ENCODE measurements at places on chromosomes 7 and 10.

- DNase-seq, result no peak
Measured at GRCh38 chr7:39602351-39602750, 21.0 kb upstream of the RALA start.

GRCh38 chr10:83283151-83283550 is 856.2 kb upstream of the GHITM start:
- no peak for DNase-seq

GRCh38 chr10:6953271-6953801 is 373.3 kb upstream of the PRKCQ start:
- no peak for DNase-seq

- DNase-seq, result no peak
Measured at GRCh38 chr10:34299105-34299611, 515.9 kb downstream of the PARD3 start.

DNA sequence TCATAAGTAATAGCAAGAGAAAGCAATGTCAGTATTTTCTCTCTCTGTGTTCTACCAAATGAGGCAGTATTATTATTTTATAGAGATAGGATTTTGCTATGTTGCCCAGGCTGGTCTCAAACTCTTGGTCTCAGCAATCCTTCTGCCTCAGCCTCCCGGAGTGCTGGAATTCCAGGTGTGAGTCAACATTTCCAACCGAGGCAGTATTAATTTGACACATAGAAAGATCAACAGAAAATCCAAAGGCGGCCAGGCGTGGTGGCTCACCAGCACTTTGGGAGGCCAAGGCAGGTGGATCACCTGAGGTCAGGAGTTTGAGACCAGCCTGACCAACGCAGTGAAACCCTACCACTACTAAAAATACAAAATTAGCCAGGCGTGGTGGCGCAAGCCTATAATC is 71.8 kb downstream of the SMURF1 start:
- DNase-seq, result no peak

GRCh38 chr7:139086454-139086853 is 23.1 kb downstream of the ZC3HAV1 start:
- no peak for DNase-seq

DNA sequence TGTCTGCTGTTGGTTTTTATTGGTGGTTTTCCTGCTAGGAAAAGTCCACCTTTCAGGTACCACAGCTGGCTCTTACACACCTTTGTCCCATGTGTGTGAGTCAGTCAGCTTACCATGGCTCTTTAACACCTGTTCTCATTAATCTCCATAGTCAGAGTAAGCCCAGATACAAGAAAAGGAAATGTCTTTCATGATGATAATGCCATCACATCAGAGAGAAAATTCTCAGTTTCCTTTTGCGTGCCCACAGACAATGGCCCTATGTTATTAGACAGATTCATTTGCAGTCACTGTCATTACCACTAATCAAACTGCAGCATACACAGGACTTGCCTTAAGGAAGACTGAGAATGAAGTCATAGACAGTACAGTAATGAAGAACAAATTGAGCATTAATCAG is 1583.6 kb upstream of the LRRTM3 start:
- no peak for DNase-seq

GRCh38 chr7:74453322-74454011 is at the start of gene GTF2IRD1:
TSS of gene GTF2IRD1 (plus strand) at chr7:74453906. CDS start at chr7:74508081, 54,175 bp downstream.
- DNase-seq, result peak; percentile 79

DNA sequence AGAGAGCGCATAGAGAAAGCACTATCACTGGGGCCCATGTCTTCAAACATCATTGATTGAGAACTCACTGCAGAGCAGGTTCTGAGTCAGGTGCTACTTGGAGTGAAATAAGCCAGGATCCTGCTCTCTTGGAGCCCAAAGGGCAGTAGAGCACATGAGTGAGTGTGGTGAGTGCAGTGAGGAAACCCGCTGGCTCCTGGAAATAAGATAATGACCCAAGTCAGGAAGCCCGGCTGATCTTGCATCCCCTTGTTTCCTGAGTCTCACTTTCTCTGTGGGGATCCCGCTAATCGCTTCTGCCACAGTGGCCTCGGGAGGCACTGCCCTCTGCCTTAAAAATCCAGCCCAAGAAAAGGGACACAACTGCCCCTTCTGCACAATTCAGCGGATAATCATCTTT is 7.1 kb upstream of the FAM107B start:
- DNase-seq, result no peak

GRCh38 chr7:130942211-130942964 is 208.4 kb upstream of the KLF14 start:
- DNase-seq, result no peak

GRCh38 chr7:45596665-45597095 is 22.5 kb downstream of the ADCY1 start:
- no peak for DNase-seq

DNA sequence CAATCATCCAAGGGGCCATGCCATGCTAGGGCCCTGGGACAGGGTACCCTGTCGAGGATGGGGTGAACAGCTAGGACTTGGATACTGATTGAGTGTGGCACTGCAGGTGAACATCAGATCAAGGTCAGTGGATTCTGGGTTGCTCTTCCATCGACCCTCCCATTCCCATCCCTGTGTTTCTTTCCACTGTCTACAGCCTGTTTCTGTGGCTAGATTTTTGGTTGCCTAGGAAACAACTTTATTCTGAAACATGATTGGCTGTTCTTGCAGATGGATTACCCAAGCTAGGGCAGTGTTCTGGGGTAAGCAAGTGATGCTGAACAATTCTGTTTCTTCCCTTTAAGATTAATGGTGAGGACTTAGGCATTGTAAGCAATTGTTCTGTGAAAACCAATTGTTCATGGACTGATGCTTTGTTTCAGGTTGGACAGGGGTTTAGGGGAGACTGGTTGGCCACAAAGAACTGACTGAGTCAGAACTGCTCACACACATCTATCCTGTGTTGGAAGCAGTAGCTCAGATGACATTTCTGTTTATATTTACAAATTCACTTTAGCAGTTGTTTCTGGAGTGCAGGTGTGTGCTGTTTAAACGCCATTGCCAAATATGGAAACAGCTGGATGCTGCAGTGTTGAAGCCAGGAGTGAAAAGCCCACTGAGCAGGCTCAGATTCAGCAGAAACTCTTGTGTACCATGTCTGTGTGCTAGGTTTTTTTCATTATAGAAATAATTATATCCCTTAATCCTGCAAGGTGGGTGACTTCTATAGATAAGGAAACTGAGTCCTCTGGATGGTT is 102.3 kb upstream of the BTBD16 start:
- no peak for DNase-seq

GRCh38 chr10:61804414-61804813 is 97.1 kb upstream of the ARID5B start:
- DNase-seq, result no peak

GRCh38 chr10:21529032-21529910 is 3.8 kb upstream of the SKIDA1 start:
- no peak for DNase-seq

DNA sequence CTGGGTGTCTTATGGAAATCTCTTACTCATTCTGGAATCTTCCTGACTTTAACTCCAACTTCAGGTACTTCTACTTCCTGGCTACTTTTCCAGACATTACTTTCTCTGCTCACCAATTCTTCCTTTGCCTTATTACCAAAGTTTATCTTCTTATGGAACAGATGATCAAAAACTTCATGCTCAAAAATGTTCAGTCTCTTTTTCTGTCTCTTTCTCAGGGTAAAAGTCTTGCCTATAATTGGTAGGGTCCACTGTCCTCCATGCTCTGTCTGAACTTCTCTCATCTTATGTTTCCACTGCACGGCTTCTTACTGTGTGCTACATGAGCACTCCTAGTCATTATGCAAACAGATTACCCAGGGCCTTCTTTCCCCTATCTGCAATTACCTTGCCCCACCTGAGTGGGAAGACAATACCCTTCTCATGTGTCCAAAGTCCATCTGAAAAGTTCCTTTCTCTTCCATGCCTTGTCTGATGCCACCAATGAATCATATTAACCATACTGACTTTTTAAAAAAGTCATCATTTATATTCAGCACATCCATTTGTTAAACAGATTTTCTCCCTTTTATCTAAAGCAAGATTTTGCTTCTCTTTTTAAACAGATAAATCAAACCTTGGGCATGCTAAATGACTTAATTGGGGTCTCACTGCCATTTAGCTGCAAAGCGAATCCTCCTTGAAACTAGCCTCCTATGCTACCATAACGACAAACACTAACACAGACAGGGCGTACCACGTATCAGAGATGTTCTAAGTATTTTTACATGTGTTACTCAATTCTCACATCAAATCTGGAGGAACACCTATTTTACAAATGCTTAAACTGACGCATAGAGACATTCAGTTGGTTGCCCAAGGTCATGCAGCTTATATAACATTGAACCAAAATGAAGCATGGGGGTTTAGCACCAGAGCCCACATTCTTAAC is 48.8 kb downstream of the SEMA3C start:
- no peak for DNase-seq

GRCh38 chr7:139753081-139753692 is 24.6 kb downstream of the HIPK2 start:
- DNase-seq, result no peak

DNA sequence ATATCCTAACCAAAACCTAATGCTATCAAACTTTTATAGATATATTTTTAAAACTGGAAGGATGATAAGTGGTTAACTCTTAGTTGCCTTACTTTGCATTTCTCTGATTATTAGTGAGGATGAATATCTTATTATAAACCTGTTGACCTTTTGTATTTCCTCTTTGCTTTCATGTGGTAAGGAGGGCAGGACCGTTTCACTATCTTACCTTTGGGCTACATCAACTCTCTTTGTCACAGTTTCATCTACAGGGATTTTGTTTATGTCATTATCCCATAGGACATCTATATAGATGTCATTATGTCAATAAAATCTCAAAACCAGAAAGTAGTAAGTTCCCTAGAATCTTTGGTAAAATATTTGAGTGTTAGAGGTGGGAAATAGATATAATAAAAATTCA is 219.3 kb downstream of the THSD7A start:
- DNase-seq, result no peak

DNA sequence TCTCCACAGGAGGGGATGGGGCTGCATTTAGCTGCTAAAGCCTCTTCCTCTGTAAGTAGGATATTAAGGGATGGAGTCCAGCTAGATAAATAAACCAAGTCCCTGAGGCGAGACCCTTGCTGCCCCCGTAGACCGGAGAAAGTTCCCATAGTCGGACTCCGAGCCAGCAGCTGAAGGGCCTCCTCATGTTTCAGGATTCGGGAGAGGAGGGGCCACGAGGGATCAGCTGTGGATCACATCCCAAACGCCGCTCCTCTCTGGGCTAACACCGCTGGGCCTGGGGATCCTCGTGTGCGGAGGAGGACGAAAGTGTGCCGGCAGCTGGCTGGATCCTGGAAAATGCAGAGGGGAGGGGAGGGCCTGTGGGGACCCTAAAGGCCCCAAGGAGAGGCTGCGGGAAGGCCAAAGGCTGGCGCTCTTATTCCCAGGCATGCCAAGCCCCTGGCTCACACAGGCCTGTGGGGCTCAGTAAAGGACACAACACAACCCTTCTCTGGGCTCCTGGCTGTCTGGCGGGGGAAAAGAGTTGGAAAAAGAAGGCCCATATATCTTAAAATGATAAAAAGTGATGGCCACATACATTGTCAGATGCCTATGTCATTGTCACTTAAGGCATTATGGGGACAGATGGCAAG is 82.5 kb upstream of the TMEM72 start:
- DNase-seq, result no peak

- DNase-seq, result no peak
Measured at GRCh38 chr10:117627561-117627960, 85.0 kb downstream of the EMX2 start.

GRCh38 chr7:31529103-31529502 is 15.2 kb downstream of the ITPRID1 start:
- DNase-seq, result no peak

- DNase-seq, result no peak
Measured at GRCh38 chr7:55314967-55315366, 50.2 kb upstream of the LANCL2 start.

GRCh38 chr10:110171032-110171431 is 36.4 kb upstream of the MXI1 start:
- no peak for DNase-seq

- DNase-seq, result no peak
Measured at GRCh38 chr7:104979167-104979841, 34.7 kb upstream of the KMT2E start.

DNA sequence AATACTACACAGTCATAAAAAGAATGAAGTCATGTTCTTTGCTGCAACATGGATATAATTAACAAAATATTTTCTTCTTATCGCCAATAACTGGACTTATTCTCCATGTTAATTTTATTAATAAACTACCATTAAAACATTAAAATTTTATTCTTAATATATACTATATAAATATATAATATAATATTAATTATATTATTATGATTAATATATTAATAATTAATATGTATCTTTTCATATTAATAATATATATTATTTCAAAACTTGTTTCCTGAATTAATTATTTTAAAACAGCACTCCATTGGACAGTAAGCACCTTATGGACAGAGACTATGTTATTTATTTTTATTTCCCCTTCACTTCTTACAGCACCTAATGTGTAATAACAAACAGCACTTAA is 182.8 kb downstream of the ARL4A start:
- no peak for DNase-seq

- DNase-seq, result peak; percentile 60
Measured at GRCh38 chr10:784403-785088, 95.1 kb upstream of the DIP2C start.

DNA sequence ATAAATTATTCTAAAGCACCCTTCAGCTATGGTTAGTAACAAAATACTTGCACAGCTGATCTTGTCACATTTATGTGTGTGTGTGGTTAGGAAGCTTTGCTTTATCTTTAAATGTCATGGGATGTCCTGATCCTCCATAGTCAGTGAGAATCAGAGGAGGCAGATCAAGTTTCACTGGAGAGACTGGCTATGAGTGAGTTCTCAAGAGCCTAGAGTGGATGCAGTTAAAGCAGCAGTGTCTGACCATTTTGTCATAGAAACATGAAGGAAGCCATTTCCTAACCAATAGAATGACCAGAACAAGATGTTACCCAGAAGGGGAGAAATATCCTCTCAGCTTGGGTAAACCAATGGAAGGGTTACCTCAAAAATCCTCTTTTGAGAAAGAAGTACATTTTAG is 207.2 kb upstream of the DKK1 start:
- DNase-seq, result no peak

GRCh38 chr10:3239066-3239919 is 66.7 kb upstream of the PITRM1 start:
- no peak for DNase-seq

GRCh38 chr10:10925667-10926066 is 92.0 kb upstream of the CELF2 start:
- no peak for DNase-seq

GRCh38 chr7:4281231-4281993 is 400.7 kb upstream of the FOXK1 start:
- no peak for DNase-seq

DNA sequence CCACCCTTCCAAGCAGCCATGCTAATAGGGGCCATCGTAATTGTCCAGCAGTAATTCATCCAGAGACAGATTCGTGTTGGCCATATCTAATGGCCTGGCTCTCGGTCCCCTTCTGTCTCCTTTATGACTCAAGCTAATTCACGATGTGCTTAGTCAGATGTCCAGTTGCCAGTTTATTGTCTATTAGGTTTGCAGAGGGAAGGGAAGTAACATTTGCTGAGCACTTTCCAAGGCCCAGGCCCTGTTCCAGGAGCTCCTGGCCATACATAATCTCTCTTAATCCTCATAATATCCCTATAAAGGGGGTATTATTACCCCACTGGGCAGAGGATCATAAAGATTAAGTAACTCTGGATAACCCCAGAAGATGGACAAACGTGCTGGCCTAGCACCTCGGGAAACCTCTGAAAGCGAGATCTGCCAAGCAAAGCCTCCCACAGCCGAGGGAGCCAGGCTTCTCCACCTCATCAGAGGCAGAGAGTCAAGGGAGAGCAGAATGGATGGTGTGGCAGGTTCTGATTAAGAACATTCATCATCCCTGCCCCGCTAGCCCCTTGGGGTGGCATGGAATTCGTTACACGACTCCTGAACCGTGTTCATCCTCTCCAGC is 153.7 kb downstream of the PLXNA4 start:
- no peak for DNase-seq

All from retinal pigment epithelial cell (primary cell).